ENCODE measurements at places on chromosomes 1 and 21.

- DNase-seq: no peak
Observed at GRCh38 chr1:156709757-156710489, 4.5 kb upstream of the CRABP2 start.

- no peak for DNase-seq
Observed at GRCh38 chr1:9307303-9307702, 14.6 kb downstream of the SPSB1 start.

DNA sequence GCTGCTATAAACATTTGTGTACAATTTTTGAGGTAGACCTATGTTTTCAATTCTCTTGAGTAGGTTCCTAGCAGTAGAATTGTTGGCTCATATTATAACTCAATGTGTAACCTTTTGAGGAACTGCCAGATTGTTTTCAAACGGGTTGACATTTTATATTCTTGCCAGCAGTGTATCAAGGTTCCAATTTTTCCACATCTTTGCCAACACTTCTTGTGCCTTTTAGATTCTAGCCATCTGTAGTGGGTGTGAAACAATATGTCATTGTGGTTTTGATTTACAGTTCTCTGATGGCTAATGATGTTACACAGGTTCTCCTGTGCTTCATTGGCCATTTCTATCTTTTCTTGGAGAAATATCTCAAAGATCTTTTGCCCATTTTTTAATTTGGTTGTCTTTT is 36.4 kb downstream of the MAP3K7CL start:
- DNase-seq: no peak

DNA sequence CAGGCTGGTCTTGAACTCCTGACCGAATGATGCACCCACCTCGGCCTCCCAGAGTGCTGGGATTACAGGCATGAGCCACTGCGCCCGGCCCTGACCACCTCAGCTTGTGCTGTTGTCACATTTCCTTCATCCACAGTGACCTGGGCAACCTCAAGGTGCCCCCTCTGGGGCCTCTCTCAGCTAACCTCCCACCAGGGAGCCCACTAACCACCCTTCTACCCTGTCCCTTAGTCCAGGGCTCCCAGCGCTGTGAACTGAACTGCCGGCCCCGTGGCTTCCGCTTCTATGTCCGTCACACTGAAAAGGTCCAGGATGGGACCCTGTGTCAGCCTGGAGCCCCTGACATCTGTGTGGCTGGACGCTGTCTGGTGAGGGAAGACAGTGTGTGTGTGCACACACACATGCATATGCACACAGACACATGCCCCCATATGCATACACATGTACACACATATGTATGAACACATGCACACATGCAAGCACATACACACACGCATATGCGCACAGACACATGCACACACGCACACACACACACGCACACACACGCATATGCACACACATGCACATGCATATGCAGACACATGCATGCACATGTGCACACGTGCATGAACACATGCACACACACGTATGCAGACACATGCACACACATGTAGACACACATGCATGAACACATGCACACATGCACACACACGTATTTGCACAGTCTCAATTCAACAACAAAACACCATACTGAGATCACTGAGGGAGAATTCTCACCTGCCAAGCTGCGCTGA is 6.2 kb downstream of the ADAMTSL4 start:
- DNase-seq: no peak

DNA sequence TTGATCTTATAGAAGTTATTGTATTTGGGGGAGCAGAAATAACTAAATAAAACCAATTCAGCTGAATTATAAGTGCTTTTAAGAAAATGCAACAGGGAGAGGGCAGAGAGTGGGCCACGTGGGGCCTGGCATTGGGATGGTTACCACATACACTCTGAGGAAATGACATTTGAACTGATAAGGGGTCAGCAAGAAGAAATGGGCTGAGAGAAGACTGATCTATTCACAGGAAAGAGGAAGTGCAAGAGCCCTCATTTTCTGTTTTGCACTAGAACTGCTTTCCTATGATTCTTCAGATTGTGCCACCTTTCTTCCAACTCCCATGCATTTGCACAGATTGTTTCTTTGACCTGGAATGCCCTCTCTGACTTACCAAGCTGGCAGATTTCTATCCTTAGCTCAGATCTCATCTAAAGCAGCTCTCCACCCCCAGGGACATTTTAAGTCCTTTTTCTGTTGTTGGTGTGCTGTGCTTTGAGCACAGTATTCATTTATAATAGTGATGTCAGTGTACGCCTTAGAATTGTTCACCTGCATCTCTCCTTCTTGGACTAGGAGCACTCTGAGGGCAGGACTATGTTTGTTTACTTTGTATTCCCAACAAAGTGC is 115.9 kb downstream of the FGGY start:
- no peak for DNase-seq

- no peak for DNase-seq
Observed at GRCh38 chr1:187527346-187527745, 698.6 kb downstream of the PLA2G4A start.

DNA sequence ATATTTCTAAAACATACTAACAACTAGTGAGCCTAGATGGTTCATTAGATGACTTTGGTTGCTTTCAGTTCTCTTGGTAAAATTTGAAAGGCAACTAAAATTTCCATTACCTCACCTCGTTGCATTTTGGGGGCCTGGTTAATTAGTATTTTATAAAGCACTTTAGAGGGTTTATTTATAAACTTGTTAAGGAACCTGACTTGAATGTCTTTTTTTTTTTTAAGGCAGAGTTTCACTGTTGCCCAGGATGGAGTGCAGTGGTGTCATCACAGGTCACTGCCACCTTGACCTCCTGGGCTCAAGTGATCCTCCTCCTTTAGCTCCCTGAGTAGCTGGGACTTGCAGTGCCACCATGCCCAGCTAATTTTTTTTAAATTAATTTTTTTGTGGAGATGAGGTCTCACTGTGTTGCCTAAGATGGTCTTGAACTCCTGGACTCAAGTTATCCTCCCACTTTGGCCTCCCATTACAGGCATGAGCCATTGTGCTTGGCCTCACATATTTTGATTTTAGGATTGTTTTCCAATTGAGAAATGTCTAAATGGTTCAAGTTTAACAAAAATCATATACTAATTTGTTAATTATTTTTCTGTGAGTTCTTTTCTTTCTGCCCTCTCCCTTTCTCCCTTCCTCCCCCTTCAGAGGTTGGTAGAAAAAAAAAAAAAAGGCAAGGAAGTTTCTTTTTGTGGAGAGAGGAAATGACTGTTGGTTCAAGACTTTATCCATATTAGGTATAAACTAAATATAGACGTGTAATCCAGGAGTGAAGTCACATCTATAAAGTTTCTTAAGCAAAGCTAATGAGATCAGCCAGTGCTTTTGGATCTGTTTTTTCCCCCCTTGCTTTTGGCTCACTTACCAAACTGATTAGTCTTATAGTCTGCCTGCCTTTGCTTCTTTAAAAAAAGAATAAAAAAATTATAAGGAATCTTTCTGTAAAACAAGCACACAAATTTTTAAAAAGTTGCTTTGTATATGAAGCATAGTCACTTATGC is 24.7 kb downstream of the CLIC4 start:
- no peak for DNase-seq

DNA sequence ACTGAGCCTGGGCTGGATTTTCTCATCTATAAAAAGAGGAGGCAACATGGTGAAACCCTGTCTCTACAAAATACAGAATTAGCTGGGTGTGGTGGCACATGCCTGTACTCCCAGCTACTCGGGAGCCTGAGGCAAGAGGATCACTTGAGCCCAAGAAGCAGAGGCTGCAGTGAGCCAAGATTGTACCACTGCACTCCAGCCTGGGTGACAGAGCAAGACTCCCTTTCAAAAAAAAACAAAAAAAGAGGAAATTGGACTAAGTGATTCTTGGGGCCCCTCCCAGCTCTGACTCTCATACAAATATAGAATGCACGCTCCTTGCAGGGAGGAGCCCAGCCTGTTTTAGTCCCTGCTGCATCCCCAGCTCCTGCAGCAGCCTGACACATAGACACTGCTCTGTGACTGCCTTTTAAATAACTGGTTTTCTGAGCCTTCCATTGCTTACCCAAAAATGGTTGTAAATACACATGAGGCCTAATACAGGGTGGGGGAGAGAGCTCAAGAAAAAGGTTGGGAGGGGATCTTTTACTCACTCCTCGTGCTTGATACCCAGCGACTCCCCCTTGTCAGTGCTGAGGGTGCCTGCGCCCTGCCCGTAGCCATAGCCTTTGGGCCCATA is 17.2 kb downstream of the CSRP1 start:
- no peak for DNase-seq

DNA sequence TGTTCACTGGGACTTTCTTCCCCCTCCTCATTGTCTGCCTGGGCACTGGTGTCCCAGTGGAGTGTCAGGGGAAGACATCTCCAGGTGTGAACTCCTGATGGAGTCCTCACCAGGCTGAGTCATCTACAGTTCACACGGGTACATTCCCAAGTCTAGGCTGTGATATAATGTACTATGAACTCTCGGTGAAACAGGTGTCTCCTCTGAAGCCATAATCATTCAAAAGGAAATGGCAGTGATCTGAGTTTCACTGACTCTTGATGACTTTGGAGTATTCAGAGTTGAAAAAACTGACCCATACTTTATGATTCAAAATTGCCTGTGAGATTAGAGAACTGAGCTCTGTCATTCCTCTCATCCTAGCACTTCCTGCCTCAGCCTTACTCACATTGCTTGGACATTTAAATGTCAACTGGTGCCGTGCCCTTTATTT is 9.1 kb downstream of the LAMC2 start:
- DNase-seq: no peak

GRCh38 chr1:178521241-178521640 is 8.3 kb downstream of the TEX35 start:
- DNase-seq: no peak

DNA sequence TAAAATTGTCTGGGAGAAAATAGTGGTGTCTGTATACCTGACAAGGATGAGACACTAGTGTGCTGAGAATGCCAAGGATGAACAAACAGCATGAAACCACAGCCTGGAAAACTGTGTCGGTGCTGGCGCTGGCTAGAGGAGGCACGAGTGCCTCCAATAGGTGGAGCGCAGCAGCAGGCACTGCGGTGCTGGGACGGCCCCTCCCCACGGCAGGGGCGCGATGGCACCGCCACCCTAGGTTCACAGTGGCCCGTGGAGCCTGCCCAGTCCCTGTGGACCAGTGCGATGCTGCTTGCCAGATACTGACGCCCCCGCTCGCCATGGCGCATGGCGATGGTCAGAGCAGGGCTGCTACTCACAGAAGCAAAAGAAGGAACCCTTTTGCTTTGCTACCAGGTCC is 6.8 kb downstream of the CFAP410 start:
- no peak for DNase-seq

- no peak for DNase-seq
Observed at GRCh38 chr1:207999972-208000371, 89.0 kb upstream of the CD34 start.

DNA sequence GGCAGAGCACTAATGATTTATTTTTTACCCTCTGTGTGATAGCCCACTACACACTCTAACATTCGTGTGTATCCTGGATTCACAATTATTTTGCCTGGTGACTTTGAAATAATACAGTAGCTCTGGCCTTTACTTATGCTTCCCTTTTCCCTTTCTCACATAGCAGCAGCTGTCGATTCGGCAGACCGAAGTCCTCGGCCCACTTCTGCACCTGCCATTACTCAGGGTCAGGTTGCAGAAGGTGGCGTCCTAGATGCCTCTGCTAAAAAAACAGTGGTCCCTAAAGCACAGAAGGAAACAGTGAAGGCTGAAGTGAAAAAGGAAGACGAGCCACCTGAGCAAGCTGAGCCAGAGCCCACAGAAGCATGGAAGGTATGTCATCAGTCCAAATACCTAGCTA is 70.8 kb downstream of the TMEM200B start:
- no peak for DNase-seq

DNA sequence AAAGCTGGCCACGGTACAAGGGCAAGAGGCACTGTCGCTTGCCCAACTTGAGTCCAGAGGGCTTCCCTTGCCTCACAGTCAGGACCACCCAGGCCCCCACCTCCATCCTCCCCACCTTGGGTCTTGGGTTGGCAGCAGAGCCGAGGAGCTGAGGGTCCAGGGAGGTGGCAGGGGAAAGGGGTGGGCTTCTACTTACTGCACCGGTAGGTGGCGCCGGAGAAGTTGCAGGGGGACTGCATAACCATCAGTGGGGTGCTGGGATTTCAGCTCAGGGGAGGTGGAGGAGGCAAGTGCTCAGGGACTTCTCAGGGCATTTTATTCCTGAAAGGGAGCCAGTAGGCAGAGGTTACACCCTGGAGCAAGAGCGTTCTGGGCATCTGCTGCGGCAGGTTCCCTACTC is 44.0 kb downstream of the TRIM62 start:
- peak; percentile 24 for DNase-seq

DNA sequence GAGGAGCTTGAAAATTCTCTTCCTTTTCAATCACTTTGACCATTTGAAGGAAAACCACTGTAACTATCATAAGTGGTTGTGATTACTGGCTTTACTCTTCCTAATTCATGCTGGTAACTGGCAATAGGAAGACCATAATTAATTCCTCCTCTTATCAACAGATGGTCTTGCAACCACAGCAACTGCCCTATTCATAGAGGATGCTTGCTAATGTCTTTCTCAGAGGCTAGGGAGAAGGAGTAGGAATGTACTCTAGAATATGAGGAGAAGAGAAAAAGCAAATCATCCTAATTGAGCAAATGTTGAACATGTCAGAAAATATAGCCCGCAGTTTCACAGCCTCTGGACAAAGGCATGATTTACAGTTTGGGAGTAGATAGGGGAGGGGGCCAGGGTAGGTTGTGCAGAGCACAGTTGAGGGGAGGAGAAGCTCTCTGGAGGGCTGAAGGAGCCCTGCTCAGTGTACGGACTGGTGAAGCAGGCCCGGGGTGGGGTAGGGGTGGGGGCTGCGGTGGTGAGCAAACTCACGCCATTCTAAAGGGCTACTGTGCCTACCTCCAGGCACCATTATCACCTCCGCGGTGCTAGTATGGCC is 192.9 kb downstream of the PCP4 start:
- DNase-seq: no peak

DNA sequence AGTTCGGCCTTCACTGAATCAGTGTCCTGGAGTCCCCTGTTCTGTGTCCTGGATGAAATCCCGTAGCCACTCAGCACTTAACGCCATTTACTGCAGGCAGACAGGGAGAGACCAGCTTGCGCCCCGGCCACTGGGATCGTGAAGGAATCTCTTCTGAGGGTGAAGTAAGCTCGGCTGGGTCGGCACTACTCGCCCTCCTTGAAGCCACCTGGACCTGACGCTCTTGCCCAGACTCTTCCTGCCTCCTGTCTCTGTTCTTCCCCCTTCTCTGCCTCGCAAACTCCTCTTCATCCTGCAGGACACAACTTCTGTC is 99.9 kb upstream of the ZBTB40 start:
- DNase-seq: no peak

- DNase-seq: peak; percentile 11
Observed at GRCh38 chr1:28417441-28417922, 47.9 kb downstream of the PHACTR4 start.

DNA sequence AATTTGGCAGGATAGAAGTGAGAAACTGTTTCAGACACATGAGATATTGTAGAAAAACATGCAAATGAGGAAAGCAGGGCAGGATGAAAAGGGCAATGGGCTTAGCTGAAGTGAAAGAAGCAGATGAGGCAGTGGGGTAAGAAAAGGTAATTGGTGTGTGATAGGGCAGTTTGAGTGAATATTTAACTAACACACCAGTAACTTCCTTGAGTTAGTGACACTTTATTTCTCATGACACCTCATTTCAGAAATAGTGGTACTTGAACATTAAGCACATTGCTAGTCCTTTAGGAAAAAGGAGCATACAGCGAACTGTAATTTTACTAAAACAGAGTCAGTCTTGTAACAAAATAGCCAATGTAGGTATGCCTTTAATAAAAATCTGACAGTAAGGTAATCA is 415.0 kb downstream of the DPYD start:
- DNase-seq: no peak
